Ascending aorta (tissue), 2 donors: ENCODE measurements at places on chromosomes 1 and 21. TPM values are rescaled to one million over a fixed set of nuclear protein-coding genes. Genes with fewer than 3 reads are reported as not detected.

ANGPTL1 gene
- total RNA-seq, result 30.8 TPM

ESPN gene
- 2.2 TPM for total RNA-seq

CLCA1 gene
- total RNA-seq, result not detected

OR14K1 gene
- not detected for total RNA-seq

TMEM125 gene
- not detected for total RNA-seq

TNNT2 gene
- total RNA-seq, result not detected

VCAM1 gene
- total RNA-seq, result 9.8 TPM

MNDA gene
- total RNA-seq, result 3.5 TPM

MATN1 gene
- total RNA-seq, result 0.85 TPM

PPFIA4 gene
- total RNA-seq, result 22.2 TPM

LCE1E gene
- total RNA-seq, result not detected

DNA sequence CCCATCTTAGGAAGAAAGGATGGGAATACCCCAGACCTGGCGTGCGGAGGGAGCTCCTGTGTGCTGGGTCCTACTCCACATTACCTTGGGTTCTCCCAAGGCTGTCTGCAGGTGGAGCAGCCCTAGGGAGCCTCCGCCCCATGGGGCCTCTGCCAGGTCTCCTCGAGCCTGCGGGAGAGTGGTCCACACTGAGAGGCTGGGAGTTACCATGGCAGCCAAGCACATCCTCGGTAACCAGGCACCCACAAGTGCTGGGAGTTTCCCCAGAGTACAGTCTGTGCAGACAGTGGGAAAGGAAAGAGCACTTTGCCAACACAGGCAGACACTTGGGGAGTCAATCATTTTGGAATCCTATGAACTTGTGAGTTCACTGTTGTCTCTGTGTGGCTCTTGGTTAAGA lies 249.4 kb downstream of the DYRK1A start:
- no peak for DNase-seq

DNA sequence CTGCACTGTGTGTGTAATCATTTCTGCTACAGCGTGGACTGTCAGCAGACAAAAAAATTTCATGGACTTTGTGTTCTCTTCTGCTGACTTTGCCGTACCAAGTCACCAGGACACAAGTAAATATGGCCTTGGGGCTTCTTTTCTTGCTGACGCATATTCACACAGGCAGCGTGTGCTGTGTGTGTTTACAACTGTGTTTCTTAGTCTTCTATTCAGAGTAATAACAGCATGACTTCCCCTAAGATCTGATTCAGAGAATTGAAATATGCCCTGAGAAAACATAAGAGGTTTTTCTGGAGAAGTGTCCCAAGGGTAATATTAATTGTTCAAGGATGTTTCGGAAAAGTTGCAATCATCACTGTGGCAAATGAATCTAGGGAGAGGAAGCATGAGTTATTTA lies 47.1 kb upstream of the DYNLT5 start:
- no peak for DNase-seq

DNA sequence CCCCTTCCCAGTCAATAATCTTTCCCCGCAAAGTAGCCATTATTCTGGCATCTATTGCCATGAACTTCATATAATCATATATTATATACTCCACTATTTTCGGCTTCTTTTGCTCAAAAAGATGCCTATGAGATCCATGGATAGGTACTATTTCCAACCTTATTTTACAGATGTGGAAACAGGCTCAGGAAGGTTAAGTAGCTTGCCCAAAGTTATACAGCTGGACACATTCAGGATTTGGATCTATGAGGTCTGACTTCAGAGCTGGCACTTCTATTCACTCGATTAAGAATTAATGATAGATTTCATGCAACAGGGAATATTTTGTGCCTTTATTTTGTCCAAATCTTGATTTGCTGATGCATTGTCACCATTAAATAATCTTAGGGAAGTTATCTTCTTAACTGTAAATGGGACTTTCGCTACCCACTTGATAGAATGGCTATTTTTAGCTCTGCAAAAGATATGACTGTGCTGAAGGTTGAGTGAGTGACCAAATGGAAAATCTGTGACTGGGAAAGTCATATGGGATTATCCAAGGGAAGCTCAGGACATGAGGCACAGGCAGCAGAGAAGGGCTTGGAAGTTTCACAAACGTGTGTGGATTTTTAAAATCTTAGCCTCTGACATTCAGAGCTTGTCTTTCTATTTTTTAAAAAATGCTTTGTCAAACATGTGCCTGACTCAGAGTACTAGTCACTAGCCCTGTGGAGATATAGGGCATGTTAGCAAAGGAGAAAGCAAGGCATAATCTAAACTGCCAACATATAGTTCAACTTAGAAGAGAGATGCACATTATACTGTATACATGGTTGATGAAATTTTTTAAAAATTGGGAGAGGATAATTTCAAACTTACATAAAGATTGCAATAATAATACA lies 36.5 kb downstream of the GIPC2 start:
- DNase-seq, result no peak

DNA sequence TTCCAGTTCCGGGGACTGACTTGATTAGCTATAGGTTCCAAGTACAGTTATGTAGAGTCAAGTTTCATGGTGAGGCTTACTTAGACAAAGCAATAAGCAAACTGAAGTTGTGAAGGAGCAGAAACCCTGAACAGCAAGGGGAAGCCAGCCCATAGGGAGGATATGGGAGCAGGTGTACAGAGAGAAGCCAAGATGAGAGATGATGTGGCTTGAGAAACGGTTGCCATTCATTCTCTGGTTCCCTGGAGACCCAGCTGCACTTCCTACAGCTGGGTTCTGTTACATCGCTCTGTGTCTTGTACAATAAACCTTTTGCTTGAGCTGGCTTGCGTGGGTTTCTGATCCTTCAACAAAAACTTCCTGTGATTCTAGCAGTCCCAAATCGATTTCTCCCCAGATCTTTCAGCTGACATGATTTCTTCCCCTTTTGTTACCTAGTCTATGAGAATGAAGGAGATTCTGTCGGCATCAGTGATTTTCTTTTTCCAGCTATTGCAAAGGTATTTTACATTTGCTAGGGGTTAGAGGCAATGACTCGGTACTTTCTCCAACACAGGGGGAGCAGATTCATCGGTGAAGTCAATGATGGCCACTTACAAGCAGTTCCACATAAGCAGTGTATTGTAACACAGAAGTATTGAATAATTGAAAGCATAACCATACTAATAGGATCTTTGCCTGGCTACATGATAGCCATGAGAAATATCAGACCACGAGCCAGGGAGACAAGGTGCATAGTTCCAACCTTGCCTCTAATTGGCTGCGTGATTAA lies 67.3 kb downstream of the URB2 start:
- DNase-seq, result no peak

DNA sequence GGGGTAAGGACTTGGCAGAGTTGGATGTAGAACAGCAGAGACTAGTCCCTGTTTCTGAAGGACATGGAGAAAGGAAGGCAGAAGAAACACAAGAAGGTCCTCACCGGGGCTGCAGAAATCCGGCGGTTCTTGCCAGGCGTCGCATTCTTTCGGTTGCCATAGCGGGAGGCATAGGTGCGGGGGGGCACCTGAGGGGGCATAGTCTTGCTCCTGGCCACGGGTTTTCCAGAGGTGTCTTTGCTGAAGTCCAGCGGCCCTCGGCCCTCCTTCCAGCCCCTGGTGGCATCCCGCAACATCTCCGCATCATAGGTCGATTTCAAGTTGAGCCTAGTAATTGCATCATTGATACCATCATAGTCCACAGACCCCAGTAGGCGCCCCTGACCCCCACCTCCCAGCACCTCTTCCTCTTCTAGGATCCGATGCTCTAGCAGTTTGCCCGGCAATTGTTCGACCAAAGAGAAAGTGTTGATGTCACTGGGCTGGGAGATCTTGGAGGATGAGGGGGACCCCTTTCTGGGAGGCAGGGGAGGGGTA lies 25.8 kb downstream of the PIK3C2B start:
- DNase-seq, result no peak

DNA sequence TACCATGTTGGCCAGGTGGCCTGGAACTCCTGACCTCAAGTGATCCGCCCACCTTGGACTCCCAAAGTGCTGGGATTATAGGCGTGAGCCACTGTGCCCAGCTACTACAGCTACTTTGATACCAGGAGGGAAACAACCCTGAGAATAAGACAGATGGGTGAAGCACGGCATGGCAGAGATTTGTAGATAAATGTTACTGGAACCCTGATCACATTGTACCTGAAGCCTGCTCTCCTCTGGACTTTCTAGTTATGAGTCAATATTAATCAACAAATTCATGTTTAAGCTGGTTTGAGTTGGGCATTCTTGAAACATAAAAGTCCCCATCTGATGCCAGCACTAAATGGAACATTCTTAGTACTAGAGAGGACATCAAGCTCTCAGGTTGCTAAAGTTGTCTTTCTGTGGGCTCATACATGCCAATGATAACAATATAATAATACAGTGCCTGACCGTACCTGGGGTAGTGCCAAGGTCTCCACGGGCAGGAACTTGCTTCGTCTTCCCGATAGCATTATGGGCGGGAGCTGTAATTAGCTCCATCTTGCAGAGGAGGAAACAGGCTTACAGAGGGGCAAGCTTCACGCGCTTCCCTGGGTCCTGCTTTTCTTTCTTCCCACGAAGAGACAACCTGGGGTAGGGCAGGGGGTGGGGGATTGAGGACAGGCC lies 30.7 kb upstream of the SLC19A1 start:
- DNase-seq, result no peak

DNA sequence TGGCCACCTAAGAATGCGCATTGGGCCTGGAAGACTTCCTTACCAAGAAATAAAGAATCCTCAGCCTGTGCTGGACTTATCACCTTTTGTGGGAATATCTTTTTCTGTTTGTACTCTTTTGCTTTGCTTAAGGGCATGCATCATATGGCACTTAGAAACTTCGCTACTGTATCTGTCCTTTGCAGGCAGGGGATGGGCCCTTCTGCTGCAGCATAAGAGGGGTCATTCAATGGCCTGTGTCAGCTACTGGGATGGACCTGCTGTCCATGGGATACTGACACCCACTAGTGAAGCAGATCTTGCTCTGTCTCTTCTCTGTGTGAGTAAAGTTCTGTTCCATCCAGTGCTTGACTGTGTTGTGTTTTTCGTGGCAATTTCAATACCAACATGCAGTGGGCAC lies 239.0 kb upstream of the JUN start:
- DNase-seq, result no peak

DNA sequence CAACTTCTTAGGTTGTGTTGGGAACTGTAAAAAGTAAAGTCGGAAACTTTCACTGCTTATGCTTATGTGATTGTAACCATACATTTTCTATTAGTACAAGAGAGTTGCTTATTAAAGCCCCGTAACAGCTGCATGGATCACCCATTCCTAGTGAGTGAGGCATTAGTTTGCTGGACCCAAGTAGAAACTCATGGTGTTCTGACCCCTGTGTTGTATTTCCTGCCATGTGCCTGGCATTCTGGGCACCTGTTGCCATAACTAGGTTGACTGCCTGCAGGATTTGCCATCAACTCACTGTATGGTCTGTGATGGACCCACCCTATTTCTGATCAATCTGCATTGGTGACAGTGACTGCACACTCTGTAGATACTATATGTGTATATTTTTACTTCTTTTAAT lies 173.0 kb downstream of the PGBD5 start:
- DNase-seq, result no peak

GRCh38 chr1:110684491-110684890 lies 9.8 kb upstream of the KCNA3 start:
- DNase-seq, result no peak

GRCh38 chr1:63537940-63538339 lies 14.6 kb downstream of the EFCAB7 start:
- DNase-seq, result no peak

DNA sequence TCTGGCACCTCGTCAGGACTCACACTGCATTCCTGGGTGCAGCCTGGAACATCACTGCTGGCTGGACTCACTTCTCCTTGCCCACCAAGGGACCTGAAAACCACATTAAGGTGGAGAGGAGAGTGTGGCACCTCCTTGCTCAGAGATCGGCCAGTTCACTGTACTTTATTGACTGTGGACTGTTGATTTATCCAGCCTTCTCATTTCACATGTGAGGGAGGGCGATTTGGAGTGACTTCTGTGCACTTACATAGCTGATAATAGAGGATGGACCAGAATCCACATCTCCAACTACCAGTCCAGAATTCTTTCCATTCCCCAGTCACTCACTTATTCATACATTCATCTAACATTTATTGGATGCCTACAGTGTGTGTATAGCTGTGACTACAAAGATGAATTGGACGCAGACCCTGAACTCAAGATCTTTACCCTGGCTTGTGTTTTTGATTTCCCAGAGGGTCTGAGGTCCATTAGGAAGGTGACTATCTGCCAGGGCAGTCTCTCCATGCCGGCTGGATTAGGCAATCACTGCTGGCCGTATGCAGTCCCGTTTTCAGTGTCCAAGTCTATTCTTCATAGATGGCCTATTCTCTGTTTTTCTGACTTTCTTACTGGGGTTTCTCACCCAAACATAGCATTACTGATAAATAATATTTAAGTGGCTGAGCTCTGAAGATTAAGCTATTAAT lies 233.5 kb upstream of the SGIP1 start:
- DNase-seq, result no peak

GRCh38 chr1:83682132-83682531 lies 316.8 kb downstream of the TTLL7 start:
- DNase-seq, result no peak

GRCh38 chr1:193142409-193142808 lies 20.6 kb downstream of the CDC73 start:
- no peak for DNase-seq

- DNase-seq, result no peak
Measured at GRCh38 chr1:165927169-165927568, 99.8 kb downstream of the UCK2 start.

DNA sequence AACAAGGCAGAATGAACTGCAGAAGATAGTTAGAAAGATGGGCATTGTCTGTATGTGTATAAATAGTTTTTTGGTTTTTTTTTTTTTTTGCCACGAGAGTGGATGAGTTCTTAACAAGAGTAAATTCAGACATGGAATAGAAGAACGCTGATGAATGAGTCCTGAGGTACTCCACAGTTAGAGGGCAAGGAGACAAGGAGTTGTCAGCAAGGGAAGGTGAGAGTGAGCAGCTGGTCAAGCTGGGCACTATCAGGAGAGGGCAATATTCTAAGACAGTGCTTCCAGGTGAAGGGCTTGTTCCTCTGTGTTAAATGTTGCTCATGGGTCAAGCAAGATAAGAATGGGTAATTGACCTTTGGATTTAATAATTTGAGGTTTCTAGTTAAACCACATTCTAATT lies 138.6 kb upstream of the FAM78B start:
- no peak for DNase-seq

DNA sequence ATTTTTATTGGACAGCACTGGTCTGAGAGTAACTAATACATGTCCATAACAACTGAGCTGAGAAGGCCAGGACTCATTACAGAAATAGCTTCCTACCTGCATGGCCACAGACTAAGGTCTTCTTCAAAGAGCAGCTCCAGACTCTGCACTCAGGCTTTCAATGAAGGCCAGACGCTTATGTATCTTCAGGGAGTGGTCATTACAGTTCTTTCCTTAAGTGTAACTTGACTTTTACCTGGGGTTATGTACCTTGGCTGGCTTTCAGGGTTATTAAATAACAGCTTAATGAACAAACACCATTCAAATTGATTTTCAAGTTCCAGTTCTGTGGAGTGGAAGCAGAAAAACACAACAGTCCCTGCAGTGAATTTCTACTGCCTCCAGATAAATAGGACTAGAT lies 23.8 kb upstream of the SLC22A15 start:
- DNase-seq, result no peak

DNA sequence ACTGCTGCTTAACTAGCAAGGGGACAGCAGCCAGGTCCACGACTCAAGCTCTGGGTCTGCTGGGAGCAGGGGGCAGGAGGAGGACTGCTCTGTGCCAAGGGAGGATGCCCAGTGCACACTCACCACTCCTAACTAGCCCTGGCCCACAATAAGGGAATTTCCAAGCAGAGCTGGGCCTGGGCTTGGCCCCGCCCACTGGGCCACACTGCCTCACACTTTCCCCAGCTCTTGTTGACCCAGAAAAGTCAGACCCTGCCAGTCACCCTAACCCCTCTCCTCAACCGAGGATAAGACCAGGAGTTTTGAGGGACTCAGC lies 18.7 kb downstream of the SLC9A1 start:
- DNase-seq, result no peak
